ENCODE measurements at places on chromosomes 3 and 15.
A peak's percentile ranks its signal among the peaks of the same experiment; 100 is the strongest.

DNA sequence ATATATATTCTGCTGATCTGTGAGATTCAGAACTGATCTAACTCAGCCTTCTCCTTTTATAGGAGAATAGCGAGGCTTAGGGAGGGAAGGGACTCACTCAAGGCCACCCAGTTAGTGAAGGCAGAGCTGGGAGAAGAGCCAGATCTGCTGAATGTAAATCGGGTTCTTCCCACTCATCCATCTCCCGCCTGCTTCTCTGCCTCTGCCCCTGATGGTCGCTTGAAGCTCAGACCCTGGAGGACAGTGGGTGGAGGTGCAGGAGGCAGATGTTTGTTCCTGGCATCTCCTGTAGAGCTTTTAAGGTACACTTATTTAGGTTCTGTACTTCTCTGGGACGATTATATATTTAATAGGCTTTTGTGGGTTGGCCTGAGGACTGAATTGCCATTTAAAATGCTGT lies 4.3 kb downstream of the PDIA5 start:
- no peak for DNase-seq

DNA sequence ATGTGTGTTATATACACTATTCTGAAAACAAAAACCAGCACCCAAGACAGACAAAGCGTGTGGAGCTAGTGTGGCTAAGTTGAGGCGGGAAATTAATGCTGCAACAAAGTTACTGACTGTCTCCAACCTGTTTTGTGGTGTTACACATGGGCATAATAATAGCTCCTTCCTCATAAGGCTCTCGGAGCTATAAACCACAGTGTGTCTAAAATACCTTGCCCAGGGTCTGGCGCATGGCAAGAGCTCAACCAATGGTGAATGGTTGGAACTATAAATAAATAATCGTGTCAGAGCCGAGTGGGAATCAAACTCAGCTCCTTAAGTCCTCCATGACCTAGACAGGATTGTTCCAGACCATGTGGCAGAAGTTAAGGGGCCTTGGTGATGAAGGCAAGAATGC lies 35.9 kb upstream of the TFRC start:
- DNase-seq: no peak

DNA sequence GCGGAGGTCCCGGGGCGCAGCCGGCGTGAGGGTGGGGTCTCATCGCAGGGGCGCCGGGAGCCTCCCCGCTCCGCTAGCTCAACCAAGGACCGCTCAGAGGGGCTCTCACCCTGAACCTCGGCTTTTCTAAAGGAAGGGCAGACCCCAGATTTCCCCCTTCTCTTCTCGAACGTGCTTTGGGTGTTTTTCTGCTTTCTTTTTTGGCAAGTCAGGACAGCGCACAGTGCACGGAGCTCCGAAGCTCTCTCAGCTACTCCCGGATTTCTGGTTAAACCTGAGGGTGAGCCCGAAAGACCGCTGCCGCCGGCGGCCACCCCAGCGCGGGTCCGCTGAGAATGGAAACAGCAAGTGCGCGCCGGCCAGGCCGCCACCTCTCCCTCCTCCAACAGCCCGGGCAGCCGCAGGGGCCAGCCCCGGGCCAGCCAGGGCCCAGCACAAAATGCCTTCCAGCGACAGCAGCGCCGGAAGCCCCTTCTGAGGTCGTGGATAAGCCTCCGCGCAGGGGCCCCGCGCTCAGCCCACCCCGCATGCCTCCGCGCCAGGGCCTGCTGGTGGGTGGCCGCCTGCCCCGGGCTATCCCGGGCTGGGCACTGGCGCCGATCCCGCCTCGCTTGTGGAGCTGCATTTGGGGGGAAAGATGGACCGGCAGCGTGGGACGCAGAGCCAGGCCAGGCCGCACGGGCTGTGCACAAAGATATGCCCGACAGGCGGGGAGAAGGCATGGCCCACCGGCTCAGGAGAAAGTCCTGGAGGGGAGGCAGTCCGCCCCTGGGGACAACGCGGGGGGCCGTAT lies 8.2 kb upstream of the OCA2 start:
- DNase-seq: peak; percentile 66

GRCh38 chr3:126447456-126448106 lies 28.1 kb downstream of the ZXDC start:
- no peak for DNase-seq

Data from RWPE2 (cell line).